ENCODE measurements at places on chromosomes 3 and 15. TPM values are rescaled to one million over a fixed set of nuclear protein-coding genes. Genes with fewer than 3 reads are reported as not detected.

Gene AGTR1
- total RNA-seq: not detected

Gene OR5K2
- not detected for total RNA-seq

Gene DYNLT2B
- total RNA-seq: 8.1 TPM

Gene SLC24A5
- total RNA-seq: not detected

Gene HIGD2B
- 0.26 TPM for total RNA-seq

Gene DOCK3
- total RNA-seq: 1.9 TPM

GRCh38 chr3:52451237-52452083 lies 2.4 kb downstream of the TNNC1 start:
- DNase-seq: no peak

DNA sequence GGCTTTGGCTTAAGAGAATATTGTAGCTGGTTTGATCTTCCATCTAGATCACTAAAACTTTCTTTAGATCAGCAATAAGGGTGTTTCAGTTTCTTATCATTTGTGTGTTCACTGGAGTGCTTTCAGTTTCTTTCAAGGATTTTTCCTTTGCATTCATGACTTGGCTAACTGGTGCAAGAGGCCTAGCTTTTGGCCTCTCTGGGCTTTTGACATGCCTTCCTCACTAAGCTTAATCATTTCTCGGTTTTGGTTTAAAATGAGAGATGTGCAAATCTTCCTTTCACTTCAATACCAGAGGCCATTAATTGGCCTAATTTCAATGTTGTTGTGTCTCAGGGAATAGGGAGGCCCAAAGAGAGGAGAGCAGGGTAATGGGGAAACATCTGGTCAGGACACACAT lies 30.3 kb upstream of the CCNB2 start:
- peak; percentile 5 for DNase-seq

- DNase-seq: no peak
Observed at GRCh38 chr3:178003756-178004155, 532.5 kb upstream of the KCNMB2 start.

DNA sequence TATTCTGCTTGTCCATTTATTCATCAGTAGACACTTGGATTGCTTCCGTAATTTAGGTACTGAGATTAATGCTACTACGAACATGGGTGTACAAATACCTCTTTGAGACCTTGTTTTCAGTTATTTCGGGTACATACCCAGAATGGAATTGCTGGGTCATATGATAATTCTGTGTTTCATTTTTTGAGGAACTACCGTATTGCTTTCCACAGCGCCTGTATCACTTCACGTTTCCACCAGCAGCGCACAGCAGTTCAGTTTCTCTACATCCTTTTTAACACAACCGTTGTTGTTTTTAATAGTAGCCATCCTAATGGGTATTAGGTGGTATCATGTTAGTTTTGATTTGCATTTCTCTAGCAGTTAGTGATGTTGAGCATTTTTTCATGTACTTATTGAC lies 9.5 kb downstream of the PAK2 start:
- DNase-seq: no peak

- no peak for DNase-seq
Observed at GRCh38 chr3:86914670-86915069, 76.3 kb downstream of the VGLL3 start.

- DNase-seq: no peak
Observed at GRCh38 chr3:46349484-46350261, 4.2 kb upstream of the CCR2 start.

DNA sequence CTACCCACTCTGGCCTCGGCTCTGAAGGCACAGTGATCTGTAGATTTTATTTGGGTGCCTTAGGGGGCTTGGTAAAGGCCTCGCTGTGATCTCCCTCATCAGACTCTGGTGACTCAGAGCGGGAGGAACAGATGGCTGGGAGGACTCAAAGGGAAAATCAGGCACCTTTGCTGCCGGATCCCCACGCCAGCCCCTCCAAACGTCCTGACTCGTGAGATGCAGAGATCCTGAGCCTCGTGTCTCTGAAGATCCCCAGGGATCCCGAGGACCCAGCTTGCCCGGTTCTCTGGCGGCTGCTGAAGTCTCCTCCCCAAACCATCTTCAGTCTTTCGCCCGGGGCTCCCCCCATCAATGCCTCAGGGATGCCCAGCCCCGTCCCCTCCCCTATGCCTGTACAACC lies 32.8 kb downstream of the MUC20 start:
- no peak for DNase-seq

GRCh38 chr3:99410789-99411311 lies 227.5 kb upstream of the COL8A1 start:
- DNase-seq: no peak

GRCh38 chr3:4826237-4827100 lies 152.8 kb upstream of the BHLHE40 start:
- DNase-seq: no peak

DNA sequence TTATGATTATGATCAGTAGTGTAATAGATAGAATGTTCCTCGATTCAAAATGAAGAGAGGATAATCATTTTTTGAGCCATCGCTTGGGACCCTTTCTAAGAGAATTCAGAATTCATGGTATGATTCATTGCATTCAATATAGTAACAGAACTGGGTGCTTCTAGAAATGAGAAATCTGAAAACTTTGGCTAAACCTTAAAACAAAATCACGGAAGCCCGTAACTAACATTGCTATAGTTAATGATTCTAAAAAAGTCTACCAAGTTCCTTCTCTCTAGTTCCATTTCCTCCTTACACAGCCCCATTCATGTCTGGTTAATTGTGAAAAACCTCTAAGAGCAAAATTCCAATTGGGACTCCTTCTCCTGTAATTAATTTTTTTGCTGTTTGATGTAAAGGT lies 217.1 kb downstream of the GBE1 start:
- no peak for DNase-seq

- DNase-seq: no peak
Observed at GRCh38 chr3:154464440-154465190, 34.6 kb upstream of the GPR149 start.

Data from activated naive CD8-positive, alpha-beta T cell treated with anti-CD3 and anti-CD28 coated beads for 36 hours (primary cell).